ENCODE measurements at places on chromosomes 13 and 19.

- DNase-seq: peak; percentile 95
Observed at GRCh38 chr13:40401911-40402776, 264.3 kb downstream of the FOXO1 start.

GRCh38 chr19:48866692-48867091 is 1.7 kb downstream of the PLEKHA4 start:
- no peak for DNase-seq

DNA sequence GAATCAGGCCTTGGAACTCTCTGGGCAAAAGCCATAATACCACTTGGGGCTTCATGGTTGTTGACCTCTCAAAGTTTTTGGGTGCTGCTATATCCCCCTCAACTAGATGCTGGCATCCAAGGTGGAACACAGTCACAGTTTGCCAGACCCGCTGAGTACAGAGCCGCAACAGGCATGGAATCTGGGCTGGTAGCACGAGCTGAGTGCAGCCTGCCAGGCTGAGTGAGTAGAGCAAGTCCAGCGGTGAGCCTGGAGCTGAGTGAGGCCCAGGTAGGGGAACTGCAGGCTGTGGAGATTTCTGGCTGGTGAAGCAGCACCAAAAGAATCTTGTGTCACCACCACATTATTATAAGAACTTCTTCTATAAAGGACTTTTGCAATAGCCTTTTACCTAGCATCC is 192.6 kb downstream of the PCDH17 start:
- no peak for DNase-seq

DNA sequence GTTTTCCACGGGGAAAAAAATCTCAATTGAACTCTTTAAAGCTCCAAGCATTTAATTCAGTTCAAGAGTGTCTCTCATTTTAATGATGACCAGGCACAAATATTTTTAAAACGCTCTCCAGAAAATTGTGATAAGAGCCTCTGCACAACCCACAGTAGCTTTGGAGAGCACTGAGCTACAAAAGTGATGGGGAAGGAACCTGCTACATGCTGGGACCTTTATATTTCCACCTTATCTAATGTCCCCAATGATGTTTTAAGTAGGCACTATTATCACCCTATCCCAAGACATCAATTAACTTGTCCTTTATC is 14.1 kb upstream of the CEACAM6 start:
- no peak for DNase-seq

All from bone marrow (tissue), 2 donors.